ENCODE measurements at places on chromosomes 3 and 15. TPM values are rescaled to one million over a fixed set of nuclear protein-coding genes. Genes with fewer than 3 reads are reported as not detected.

Gene IL5RA
- 3.6 TPM for total RNA-seq

Gene AADAC
- not detected for total RNA-seq

Gene PPP1R14D
- total RNA-seq = not detected

DNA sequence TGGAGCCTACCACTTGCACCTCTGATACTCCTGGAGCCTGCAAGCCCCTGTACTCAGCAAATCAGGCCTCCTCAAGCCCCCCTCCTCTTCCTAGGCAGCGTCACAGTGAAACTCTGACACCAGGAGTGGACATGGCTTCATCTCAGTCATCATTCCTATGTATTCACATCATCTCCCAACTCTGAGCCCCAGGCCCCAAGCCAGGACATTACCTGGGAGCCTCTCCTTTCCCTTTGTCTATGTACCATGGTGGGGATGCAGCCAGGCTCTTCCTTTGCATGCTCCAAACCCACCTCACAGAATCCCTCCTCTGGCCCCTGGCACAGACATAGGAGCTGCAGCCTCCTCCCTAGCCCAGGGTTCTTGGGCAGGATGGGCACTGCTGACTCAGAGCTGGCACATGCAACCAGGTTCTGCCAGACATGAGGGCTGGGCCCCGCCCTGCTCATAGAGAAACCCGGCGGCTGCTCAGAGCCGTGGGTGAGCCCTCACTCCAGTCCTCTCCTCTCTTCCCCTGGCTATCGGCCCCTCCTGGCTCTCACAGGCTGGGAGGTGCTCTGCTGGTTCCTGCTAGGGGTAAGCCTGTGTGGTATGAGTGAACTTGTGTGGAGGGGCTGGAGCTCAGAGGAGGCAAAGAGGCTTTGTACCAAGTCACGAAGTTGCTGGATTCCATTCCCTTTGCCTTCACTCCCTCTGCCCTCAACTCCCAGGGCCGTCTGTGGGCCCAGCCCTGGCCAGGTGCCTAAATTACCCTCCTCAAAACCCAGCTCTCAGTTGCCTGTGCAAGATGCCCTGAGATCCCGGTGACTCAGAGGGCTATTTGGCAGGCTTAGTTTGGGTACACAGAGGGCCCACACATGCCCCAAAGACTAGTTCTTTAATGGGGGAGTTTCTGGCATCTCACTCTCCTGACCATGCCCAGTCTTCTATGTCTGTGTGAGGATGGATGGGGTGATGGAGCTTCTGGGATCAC is 1.9 kb upstream of the PLCD1 start:
- no peak for DNase-seq

- no peak for DNase-seq
Measured at GRCh38 chr15:37045859-37046740, 54.2 kb downstream of the MEIS2 start.

DNA sequence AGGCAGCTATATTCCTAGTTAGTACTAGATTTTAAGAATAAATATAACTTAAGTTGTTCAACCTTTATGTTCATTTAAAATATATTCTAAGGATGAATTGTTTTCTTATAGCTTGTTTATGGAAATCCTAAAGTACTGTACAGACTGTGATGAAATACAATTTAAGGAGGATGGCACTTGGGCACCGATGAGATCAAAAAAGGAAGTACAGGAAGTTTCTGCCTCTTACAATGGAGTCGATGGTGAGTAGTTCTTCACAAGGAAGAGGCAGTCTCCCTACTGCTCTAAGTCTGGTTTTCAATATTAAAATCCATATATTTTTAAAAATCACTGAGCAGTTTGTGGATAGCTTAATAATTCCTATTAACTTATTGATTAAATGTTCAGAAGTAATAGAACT is 29.6 kb downstream of the CALML4 start:
- no peak for DNase-seq

DNA sequence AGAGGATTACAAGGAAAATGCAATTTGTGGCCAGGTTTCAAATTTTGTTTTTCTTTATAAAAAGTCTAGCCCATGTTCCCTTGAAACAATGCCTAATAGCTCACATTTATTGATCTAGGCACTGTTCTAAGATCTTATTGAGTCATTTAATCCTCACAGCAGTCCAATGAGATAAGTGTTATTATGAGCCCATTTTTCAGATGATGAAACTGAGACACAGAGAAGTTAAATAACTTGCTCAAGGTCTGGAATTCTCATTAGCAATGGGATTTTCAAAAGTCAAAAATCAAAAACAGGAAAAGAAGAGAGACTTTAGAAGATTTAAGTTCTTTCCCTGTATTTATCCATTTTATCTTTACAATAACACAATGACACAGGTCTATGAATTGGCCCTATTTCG is 90.0 kb upstream of the COL6A5 start:
- no peak for DNase-seq

- no peak for DNase-seq
Measured at GRCh38 chr3:44330444-44330843, 8.1 kb upstream of the TCAIM start.

DNA sequence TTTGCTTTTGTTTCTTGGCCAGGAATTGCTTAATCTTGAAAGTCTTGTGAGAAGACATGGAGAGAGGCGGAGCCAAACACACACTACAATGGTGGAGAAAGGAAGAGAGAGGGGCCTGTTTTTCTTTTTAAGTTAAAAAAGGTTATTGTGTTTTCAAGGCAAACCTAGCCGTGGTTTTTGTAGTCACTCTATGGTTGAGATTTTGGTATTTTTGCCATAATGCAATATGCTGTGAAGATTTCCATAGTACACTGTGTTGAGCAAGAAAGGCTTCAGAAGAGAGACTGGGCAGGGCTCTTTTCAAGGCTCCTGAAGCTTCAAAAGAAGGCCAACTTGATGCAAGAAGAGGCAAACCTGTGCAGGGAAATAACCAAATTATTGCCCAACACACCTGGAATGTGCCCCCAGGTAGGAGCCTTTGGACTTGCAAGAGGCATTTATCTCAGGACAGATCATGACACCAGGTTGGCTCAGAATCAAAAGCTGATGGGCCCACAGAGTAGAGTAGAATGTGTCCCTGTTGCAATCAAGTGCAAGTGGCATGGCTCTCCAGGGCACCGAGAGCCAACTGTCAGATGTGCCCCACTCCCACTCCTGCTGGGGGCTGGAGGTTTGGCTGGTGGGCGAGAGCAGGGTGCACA is 22.1 kb downstream of the AMOTL2 start:
- peak; percentile 18 for DNase-seq

GRCh38 chr15:89447676-89448075 is 48.7 kb downstream of the RHCG start:
- DNase-seq = no peak

GRCh38 chr15:94387442-94387841 is 156.1 kb downstream of the MCTP2 start:
- no peak for DNase-seq

- DNase-seq = no peak
Measured at GRCh38 chr3:189272500-189273119, 100.8 kb downstream of the TPRG1 start.

GRCh38 chr3:101848326-101848725 is 988 bp upstream of the NFKBIZ start:
- no peak for DNase-seq

- DNase-seq = no peak
Measured at GRCh38 chr15:99409097-99409473, 156.7 kb upstream of the MEF2A start.

GRCh38 chr15:40693904-40694687 is 878 bp upstream of the RAD51 start:
- no peak for DNase-seq

DNA sequence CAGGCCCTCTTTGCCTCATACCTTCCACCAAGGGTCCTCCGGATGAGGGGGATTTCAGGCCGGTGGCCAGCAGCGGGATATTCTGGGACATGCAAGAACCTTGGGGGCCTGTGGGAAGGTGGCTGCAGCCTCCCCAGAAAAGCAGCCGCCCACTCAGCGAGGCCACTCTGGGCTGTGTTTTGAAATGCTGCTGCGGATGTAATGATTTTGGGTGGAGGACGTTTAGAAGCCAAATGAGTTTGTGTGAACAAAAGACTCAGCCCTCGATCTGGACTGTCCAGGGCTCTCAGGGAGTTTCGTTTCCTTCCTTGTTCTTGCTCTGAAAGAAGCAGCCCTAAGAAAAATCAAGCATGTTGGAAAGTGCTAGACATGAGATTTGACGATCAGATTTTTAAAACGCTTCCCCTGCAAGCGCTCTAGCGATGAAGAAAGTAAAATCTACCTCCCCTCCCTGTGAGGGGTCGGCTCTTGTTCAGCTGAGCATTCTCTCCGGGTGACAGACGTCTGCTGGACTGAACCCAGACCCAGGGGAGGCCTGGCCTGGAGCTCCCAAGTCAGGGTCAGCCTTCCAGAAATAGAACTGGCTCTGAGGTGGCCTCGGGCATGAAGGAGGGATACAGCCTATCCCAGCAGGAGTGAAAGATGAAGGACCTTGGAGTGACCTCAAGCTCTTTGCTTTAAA is 12.9 kb downstream of the HEG1 start:
- DNase-seq = peak; percentile 58

- no peak for DNase-seq
Measured at GRCh38 chr3:146558781-146559180, 14.4 kb upstream of the PLSCR1 start.

Data from uterus (tissue), 4 donors.